ENCODE measurements at places on chromosomes 1 and 21.

- DNase-seq = no peak
Measured at GRCh38 chr1:204080163-204080903, 7.4 kb downstream of the SOX13 start.

DNA sequence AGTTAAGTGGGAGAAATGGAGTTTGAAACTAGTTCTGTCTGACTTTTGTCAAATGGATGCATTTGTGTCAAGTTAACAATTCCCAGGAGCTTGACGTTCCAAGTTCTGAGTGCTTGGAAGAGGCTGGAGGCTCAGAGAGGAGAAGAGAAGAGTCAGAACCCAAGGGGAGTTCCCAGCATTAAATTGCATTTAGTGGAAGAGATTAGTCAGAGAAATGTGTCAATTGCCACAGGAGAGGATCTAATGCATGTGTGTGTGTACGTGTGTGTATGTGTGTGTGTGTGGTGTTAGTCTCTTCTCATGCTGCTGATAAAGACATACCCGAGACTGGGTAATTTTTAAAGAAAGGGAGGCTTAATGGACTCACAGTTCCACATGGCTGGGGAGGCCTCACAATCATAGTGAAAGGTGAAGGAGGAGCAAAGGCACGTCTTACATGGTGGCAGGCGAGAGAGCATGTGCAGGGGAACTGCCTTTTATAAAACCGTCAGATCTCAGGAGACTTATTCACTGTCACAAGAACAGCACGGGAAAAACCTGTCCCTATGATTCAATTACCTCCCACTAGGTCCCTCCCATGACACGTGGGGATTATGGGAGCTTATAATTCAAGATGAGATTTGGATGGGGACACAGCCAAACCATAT, 101.5 kb upstream of the TMEM51 start:
- no peak for DNase-seq

DNA sequence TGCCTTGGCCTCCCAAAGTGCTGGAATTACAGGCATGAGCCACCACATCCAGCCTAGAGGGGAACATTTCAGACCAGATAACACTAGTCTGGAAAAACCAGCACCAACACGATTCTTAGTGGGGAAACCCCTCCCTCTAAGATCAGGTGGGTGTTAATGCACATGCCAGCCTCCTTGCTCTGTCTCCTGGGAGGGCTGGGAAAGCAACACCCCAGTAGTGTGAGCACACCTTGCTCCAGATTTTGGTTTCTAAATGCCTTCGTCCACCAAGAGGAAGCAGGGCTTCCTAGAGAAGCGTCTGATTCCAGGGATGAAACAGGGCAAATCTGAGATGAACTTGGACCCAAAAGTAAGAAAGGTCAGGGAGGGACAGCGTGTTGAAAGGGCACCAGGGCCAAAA, 2.2 kb upstream of the KRTAP10-4 start:
- DNase-seq = no peak

DNA sequence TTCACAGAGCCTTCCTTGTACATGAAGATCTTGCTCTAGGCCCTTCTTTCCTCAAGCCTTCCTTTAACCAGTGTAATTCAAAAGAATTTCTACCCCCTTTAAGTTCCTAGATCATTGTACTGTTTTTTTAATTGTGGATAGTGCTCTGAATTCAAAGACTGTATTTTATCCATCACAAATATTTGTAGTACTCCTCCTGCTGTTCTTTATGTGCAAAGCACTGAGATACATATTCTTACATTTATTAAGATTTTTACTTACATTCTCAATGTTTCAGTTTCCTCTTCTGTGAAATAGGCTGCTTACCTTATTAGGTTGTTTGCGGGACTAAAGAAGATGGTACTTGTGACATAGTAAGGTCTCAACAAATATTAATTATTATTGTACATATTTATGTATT, 168.8 kb upstream of the PDE4B start:
- DNase-seq = no peak

- DNase-seq = no peak
Measured at GRCh38 chr21:41472753-41473548, 35.0 kb downstream of the TMPRSS2 start.

DNA sequence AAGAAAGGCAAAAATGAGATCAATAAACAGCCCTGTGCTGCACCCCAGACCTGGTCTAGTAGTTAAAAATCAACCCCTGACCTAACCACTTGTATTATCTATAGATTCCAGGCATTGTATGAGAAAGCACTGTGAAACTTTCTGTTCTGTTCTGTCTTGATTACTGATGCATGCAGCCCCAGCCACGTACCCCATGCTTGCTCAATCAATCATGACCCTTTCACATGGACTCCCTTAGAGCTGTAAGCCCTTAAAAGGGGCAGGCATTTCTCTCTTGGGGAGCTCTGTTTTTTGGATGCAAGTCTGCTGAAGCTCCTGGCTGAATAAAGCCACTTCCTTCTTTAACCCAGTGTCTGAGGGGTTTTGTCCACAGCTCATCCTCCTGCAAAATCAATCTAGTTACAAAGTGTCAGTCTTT, 24.2 kb upstream of the CD34 start:
- no peak for DNase-seq

GRCh38 chr1:9671377-9672140, 20.0 kb downstream of the PIK3CD start:
- DNase-seq = no peak

DNA sequence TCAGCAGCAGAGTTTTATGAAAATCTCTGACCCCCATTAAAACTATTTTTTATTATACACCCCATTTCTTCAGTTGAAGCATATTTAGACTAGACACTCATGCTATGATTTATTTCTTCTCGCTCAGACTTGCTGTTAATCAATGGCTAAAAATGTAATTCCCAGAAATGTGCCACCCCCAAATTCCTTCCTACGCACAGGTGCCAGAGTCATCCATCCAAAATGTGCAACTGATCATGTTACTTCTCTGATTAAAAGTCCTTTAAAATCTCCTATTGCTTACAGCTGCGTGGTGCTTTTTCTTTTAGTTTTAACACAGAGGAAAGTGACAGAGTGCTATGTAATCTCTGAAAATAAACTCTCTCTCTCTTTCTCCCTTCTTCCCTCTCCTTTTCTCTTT, 954.4 kb downstream of the NCAM2 start:
- no peak for DNase-seq

GRCh38 chr1:152244576-152245273, 20.7 kb upstream of the HRNR start:
- no peak for DNase-seq

DNA sequence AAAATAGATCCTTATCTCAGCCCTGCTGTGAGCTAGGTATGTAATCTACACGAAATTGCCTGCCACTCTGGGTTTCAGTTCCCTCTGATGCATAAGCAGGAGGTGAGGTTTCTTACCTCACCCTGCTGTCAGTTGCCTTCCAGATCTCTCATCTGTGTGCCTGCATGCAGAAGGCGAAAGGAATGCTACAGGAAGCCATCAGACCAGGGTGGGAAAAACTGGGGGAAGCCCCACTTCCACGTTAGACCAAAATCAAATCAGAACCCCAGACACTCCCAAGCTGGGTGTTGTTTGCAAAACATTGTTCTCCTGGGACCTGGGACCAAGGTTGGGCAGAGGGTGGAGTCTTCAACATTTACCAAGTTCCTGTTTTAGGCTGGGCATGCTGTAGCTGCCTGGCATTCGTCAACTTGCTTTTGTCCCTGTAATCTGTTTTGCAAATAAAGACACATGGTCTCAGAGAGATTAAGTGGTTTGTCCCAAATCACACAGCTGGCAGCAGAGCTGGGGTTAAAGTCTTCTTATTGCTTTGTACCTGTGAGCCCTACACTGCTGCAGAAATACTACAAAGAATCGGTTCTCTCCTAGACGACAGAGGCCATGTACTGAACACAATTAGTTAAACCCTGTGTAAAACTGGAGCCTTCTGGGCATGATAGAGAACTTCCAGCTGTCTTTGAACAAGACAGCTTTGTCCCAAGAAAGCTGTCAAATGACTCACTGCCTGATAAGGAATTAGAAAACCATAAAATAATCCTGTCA, 389.7 kb upstream of the RUNX1 start:
- DNase-seq = no peak

GRCh38 chr1:211541720-211542477, 37.1 kb downstream of the SLC30A1 start:
- DNase-seq = no peak

- DNase-seq = no peak
Measured at GRCh38 chr1:226199971-226200370, 13.4 kb upstream of the ACBD3 start.

DNA sequence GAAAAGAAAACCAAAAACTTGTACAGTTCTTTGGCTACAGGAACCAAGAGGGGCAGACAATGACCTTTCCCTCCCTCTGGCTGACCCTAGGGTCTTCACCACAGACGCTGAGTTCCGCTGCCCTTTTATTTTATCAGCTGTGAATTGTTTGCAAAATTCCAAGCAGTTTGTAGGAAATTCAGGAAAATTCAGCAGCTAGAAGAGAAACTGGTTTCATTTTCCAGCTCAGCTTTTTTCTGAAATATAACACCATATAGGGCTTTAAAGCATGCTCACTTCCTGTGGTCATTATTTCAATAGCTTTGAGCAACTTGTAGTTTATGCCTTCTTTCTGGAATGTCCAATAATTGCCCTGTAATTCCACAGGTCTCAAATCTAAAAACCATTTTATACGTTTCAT, 5.5 kb upstream of the PIK3R3 start:
- DNase-seq = no peak

DNA sequence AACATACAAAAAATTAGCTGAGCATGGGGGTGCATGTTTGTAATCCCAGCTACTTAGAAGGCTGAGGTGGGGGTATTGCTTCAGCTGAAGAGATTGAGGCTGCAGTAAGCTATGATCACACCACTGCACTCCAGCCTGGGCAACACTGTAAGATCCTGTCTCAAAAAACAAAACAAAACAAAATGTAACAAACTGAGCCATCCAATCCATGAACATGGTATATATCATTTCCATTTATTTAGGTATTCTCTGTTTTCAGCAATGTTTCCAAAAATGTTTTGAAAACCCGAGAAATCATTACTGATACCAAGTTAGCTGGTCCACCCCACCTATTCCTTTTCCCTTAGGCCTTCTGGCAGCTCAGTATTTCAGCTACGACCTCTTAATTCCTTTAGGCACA, 18.4 kb downstream of the ATPAF1 start:
- no peak for DNase-seq

DNA sequence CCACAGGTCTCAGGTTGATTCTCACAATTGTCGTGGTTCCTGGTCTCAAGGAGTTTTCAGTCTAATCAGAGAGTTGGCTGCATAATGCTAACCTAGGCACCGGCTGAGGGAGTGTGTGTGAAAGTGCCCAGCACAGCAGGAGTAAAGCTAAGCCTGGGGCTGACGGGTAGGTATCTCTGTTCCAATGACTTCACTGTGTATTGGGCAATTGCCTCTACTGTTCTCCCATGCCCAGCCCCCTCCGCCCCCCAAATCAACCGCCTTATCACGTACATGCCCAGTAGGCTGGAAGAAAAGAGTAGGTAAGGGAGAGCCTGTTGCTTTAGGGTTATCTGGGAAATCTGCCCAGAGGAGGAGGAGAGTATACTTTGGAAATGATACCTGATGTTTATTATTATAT, 54.7 kb downstream of the MRPS6 start:
- no peak for DNase-seq

GRCh38 chr1:68959461-68960030, 462.7 kb upstream of the DEPDC1 start:
- DNase-seq = no peak

Data from effector memory CD8-positive, alpha-beta T cell (primary cell).